C1 segment of cervical spinal cord (tissue), 14 donors: ENCODE measurements at places on chromosomes 11 and 22.

- no peak for DNase-seq
These were observed 42.7 kb downstream of the SGSM1 start for GRCh38 chr22:24848559-24849168.

GRCh38 chr22:49929211-49929979 lies 11.0 kb downstream of the CRELD2 start:
- no peak for DNase-seq

DNA sequence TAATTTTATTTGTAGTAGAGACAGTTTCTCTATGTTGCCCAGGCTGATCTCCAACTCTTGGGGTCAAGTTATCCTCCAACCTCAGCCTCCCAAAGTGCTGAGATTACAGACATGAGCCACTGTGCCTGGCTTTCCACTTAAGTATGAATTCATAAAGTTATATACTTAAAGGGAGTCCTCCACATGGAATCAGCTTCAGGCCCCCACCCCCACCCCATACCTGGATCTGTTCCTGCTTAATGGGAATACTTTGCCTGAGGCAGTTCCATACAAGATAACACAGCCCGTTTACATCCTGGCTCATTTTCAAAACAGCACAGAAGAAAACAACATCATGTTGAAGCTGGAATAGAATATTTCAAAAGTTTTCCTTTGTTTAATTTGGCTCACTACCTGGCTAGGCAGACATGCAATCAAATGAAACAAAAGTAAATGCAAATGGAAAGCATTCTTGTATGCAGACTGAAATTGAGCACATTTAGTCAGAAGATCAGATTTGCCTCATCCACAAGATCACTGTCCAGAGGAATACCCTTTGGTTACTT lies 82.4 kb downstream of the FAT3 start:
- no peak for DNase-seq

- no peak for DNase-seq
These were observed 33.8 kb downstream of the ARHGAP8 start for GRCh38 chr22:44786136-44786535.

GRCh38 chr11:45037434-45038005 lies 86.8 kb upstream of the TP53I11 start:
- DNase-seq: no peak

DNA sequence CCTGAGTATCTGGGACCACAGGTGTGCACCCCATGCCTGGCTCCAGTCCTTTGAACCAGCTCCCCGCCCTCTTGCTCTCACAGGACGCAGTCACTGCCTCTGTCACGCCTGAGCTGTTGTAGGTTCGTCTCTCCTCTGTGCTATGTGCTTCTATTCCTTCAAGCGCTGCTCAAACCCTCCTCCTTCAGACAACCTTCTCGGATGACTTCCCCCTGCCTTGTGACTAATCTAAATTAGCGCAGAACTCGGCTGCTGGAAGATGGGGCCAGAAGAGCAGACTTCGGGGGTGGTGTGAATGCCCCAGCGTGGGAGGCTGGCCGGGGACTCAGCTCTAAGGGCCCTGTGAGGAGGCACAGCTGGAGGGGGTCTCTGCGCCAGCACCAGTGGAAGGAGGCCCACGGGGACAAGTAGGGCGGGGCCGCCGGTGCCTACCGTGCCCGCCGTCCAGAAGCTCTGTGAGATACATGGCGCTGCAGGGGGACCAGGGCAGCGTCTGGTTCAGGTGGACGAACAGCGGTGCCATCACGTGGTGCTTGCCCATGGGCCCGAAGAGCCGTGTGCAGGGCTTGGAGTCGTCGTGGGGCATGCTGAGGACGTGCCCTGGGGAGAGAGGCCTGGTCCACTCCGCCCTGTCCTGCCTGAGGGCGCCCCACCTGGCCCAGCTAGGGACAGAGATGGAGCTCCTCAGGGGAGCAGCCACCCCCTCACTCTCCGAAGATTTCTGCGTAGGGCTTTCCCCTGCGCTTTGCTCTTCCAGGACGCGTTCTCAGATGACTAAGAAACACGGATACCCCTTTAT lies 12.5 kb downstream of the ADAMTS8 start:
- DNase-seq: no peak

GRCh38 chr11:130510407-130511006 lies 62.1 kb downstream of the ADAMTS15 start:
- no peak for DNase-seq

GRCh38 chr11:128708660-128709059 lies 14.8 kb downstream of the FLI1 start:
- DNase-seq: no peak

DNA sequence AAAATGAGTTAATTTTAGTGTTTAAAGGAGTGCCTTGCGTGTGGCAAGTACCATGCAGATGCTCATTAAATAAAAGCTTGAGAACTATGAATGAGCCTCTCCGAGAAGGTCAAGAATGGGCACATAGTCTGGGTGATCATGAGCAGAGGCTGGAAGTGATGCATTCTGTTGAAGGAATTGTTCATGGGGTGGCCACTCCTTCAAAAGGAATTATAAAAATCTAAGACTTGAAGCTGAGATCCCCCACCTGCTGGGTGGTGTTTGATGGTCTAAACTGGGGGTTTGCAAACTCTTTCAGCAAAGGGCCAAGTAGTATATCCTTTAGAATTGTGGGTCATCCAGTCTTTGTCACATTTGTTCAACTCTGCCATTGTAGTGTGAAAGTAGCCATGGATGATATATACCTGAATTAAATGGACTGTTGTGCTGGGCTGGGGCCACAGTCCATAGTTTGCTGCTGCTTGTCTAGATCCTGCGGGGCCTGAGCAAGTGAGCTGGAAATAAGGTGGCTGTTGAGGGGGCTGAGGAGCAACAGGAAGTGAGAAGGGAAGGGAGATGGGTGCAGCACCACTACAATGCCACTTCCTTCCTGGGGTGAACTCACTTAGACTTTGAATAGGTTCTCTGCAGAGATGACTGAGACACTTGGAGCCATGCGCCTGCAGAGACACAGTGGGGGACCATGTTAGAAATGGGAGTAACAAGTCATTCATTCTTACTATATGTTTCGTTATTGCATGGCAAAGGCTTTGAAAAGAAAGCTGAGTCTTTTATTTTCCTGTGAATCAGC lies 179.0 kb downstream of the SNX19 start:
- no peak for DNase-seq

DNA sequence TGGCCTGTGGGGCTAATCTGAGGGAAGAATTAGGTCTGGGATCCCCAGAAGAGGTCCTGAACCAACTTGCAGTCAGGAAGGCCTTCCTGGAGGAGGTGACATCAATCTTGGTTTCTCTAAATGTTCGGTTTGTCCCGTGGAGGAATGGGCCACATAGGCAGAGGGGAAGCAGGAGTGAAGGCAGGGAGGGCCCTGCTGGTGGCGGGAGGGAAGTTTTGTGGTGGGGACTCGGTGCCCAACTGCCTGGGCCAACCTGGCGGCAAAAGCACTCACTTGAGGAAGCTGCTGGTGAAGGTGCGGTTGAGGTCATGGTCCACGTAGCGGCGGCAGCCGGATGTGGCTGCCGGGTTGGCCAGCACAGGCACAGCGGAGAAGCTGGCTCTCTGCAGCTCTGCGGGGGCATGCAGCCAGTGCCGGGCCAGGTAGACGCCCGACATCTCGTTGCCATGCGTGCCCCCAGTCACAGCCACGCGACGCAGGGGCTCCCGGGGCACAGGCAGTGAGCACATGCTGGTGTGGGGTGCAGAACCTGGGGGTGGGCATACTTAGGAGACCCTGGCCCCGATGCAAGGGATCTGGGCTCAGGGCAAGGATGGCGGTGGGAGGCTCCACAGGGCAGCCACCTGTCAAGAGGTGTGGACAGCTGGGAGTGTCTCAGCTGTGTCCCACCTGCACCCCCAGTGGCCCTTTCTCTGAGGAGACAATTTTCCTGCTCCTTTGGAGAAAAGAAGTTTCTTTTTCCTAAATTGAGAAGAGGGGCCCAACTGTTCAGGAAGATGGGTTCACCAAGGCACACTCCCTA lies 3.8 kb downstream of the ACY3 start:
- no peak for DNase-seq
